Thoracic aorta endothelial cell (primary cell): ENCODE measurements at places on chromosomes 3 and 15. TPM values are rescaled to one million over a fixed set of nuclear protein-coding genes. Genes with fewer than 3 reads are reported as not detected.

Gene DZIP1L
- total RNA-seq, result 13.8 and 23.6 TPM in 2 replicates

Gene SLC22A14
- total RNA-seq, result 0.13 TPM in 1 of 2 replicates, not detected in the other

Gene STOML1
- 9.3 and 10.0 TPM in 2 replicates for total RNA-seq

Gene OXSR1
- 56.5 and 60.2 TPM in 2 replicates for total RNA-seq

Gene LRRC2
- 0.13 and 0.14 TPM in 2 replicates for total RNA-seq
